Stimulated activated CD4-positive, alpha-beta T cell treated with anti-CD3 and anti-CD28 coated beads, Interleukin-1b, Interleukin-23, amount 100 ng/mL, for 4 hours (primary cell): ENCODE measurements at places on chromosomes 3 and 15.

GRCh38 chr3:72381584-72381983, 466.7 kb downstream of the SHQ1 start:
- no peak for DNase-seq

GRCh38 chr3:10532939-10533736, 27.8 kb upstream of the ATP2B2 start:
- DNase-seq = no peak

GRCh38 chr15:36401586-36401966, 177.8 kb upstream of the CDIN1 start:
- no peak for DNase-seq

- DNase-seq = no peak
Measured at GRCh38 chr3:126961191-126961790, 21.6 kb upstream of the PLXNA1 start.

DNA sequence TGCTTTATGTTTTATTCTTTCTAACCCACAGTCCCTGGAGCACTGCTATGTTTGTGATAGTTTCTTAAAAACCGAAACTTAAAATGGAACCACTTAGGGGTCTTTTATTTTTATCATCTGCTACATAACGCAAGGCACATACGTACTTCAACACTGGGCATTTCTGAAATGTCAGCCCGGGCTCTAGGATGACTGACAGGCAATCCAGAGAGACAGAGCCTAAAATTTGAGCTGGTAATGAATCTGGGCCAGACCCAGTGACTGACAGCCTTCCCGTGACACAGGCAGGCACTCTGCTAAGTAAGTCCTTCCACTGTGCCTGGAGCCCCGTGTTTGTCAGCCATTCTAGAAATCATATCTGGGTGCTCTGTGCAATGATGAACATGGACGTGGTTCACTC, 84.6 kb downstream of the RYR3 start:
- no peak for DNase-seq

DNA sequence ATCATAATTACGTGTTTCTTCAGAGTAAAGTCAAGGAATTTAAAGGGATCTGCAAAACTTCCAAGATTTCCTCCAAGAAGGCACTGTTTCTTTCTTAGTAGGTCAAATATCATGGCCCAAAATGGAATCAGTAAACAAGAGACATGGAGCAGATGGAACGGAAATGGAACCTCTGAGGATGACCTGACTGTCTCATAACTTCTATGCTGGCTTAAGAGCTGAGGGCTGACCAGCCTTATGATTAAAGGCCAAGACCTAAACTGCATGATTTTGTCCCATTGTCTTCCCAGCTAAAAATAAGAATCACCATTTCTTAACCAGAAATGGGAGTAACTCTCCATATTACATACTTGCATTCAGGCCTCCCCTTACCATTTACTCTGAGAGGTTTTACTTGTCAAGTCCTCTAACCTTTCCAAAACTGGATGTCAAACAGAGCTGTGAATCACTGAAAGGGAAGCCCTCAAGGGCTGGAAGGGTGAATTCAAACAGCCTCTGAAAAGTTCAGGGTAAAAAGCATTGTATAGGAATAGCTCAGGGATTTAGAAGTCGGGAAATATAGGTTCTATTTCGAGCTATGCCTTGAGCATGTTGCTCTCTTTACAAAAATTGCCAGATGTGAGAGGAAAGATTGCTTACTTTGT, 103.7 kb downstream of the MEIS2 start:
- no peak for DNase-seq

GRCh38 chr15:47987461-47987860, 133.3 kb upstream of the SLC24A5 start:
- DNase-seq = no peak

- no peak for DNase-seq
Measured at GRCh38 chr15:91793771-91794170, 59.7 kb upstream of the SLCO3A1 start.
